CD4-positive, alpha-beta memory T cell (primary cell): ENCODE measurements at places on chromosomes 3 and 15.

DNA sequence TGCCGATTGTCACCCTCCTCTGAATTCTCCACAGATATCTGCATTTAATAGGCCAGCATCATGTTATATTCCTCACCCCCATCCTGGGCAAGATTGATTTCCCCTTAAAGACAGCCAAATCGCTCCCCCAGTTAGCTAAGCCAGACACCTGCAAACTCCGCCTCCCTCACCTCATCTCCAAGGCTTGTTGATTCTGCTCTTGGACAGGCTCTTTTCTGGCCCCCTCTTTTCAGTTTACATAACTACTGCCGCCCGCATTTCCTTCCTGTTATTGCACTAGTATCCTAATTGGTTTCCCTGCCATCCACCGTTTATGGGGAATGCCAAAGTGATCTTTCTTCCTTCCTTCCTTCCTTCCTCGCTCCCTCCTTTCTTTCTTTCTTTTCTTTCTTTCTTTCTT lies 214.7 kb upstream of the MRPL3 start:
- no peak for DNase-seq

GRCh38 chr15:85581495-85581894 lies 201.1 kb downstream of the AKAP13 start:
- DNase-seq, result peak; percentile 57

DNA sequence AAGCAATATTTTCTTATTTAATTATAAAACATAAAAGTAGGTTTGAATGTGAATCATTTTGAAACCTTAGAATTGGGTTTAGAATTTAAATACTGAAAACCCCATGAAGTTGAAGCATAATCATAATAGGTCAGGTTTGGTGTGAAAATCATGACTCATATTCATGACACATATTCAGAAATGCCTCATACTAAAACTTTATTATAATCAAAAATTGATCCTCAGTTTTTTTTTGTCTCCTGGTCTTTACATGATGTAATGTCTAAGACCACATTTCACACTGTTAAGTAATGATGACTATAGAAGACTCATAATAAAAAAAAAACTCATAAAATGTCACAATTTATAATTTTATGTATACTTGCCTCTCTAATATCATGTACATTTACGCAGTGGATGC lies 190.4 kb downstream of the FOXP1 start:
- DNase-seq, result no peak

DNA sequence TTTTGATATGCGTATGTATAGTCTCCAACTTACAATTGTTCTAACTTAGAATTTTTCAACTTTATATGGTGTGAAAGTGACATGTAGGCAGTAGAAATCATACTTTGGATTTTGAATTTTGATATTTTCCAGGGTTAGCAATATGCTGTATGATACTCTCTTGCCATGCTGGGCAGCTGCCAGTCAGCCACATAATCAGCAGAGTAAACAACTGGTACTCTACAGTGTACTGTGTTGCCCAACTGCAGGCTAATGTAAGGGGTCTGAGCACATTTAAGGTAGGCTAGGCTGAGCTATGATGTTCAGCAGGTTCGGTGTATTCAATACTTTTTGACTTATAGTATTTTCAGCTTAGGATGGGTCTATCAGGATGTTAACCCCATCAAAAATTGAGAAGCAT lies 52.0 kb upstream of the RYK start:
- no peak for DNase-seq

DNA sequence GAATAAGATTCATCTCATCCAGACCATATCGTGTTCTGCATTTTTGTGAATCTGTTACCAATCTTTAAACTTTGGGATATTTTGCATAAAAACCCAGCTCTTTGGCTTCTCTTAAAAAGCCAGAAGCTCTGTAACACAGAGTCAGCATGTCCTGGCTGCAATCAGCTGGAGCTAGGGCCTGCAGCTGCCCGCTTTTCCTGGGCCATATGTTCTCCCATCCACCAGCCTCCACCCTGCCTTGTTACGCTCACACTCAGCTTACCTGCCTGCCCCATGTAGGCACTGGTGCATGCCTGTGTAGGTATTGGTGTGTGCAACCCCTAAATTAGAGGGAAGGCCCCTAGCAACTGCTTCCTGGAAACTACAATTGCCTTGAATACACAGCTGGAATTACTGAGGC lies 48.2 kb downstream of the CRYGS start:
- no peak for DNase-seq

DNA sequence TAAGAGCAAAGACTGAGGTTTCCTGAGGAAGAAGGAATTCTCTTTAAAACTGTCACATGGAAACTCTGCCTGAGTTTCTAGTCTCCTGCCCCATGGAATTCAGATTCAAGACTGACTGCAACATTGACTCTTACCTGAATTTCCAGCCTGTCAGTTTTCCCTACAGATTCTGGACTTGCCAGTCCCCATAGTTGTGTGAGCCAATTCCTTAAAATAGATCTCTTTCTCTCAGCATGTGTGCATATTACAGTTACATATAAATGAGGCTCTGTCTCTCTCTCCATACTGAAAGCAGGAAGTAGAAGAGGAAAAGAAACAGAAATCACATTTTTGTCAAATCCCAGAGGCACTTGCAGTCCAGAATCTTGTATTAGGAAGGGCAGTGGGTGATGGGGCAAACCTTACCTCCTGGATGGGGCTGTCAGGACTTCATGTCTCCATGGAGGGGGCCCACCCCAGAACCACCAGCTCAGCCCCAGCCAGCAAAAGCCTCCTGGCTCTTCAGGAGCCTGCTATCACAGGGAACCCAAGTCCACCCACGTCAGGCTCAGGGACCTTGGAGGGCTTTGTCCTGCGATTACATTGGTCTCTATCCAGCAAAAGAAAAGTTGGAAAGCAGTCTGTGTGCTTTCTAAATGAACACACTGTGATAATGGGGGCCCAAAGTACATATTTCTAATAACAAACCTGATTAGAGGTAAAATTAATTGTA lies 18.8 kb upstream of the GOLGA8J start:
- no peak for DNase-seq

GRCh38 chr3:68378631-68379030 lies 553.7 kb downstream of the TAFA4 start:
- no peak for DNase-seq

DNA sequence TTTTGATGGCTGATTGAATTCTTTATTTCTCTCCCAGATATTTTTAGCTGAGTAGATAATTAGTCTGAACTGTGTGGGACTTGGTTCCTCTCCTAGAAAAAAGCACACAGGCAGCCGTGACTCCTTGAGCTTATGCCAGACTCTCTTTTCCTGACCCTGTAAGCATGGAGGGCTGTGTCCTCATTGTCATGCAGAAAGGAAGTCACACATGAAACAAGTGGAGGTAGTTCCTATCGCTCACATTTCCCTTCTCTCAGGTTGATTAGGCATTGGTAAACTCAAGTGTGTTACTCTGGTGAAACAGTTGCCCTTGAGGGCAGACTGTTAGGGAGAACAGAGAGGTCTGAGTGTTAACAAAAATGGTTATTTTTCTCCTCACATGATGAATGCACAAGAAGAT lies 6.3 kb upstream of the RTP4 start:
- no peak for DNase-seq

GRCh38 chr15:45228931-45229330 lies 23.1 kb upstream of the SLC28A2 start:
- no peak for DNase-seq

DNA sequence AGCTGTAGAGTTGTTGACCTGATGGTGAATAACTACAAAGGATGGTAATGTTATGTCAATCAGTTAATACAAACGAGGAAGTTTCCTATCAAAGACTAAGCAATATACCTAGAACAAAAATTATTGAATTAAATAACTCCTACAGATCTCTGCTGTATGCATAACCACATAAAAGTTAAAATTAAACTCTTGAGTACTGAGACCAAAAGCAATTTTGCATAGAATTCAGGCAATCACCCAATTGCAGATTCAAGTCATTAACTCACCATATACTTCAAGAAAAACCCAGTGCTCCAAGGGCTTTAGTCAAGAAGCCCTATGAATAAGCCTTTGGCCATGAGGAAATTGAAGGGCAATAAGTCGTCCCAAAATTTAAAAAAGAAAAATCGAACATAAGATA lies 518.8 kb downstream of the MECOM start:
- no peak for DNase-seq

GRCh38 chr3:29512641-29513040 lies 231.8 kb downstream of the RBMS3 start:
- DNase-seq, result no peak

GRCh38 chr15:56812221-56812620 lies 78.9 kb upstream of the ZNF280D start:
- DNase-seq, result no peak

DNA sequence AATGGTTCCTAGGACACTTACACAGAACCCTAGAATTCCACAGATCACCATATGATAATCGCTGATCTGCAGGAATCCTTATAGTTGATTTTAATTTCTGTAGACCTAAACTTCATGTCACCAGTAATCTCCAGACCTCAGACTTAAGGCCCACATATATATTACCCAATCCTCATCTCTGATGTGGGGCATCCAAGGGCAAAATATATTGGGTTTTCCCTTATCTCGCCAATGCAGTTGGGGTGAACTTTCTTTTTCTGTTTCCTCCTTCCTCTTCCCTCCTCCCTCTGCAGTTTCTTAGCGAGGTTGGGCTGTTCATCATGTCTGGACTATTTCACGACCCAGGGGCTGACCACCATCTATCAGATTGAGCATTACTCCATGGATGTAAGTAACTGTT lies 230.2 kb downstream of the P3H2 start:
- no peak for DNase-seq

DNA sequence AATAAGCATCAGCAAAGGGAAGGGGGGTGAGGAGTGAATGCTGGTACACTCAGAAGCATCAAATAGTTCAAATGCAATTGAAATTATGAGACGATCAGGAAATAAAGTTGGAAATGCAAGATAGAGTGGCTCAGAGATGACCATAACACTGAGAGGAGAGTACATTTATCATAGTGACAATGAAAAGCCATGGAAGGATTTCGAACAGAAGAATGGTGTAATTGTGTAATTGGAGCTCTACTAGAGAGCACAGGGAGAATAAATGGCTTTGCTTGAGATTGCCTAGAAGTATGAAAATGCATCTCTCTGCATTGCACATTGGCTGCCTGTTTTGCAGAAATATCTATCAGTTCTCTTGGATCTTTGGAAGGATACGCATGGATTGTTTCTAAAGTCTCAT lies 163.3 kb downstream of the TP63 start:
- DNase-seq, result no peak

DNA sequence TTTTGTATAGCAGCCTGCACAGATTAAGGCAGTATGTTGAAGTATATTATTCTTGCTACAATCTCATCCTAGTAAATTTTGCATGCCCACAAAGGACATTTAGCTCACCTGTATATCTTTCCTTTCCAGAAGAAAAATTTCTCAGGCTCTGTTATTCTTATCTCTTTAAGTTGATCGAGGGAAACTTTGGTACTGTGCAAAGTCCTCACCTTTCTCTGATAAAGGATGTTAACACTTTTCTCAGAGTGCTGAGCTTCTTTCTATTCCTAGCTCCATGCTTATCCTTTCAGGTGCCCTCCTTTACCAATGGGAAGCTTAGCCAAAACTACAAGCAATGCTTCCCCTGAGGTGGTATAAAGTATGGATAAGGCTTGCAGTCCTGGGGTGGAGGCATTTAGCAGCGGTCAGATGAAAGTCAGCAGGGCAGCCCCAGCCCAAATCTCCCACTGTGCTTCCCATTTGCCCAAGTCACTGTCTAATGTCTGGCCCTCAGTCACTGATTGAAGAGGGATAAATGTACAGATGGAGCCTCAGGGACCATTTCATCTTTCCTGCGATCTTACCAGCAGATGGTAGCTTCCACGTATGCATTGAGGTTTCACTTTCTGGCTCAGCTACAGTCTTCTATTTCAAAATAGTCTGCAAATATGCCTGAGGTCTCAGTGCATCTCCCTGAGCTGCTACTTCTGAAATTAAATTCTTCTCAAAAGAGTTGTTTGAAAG lies 127.8 kb upstream of the P2RY1 start:
- DNase-seq, result no peak

GRCh38 chr3:69339760-69340159 lies 46.1 kb downstream of the FRMD4B start:
- DNase-seq, result no peak

GRCh38 chr15:60507596-60508424 lies 28.9 kb upstream of the ICE2 start:
- DNase-seq, result peak; percentile 77

DNA sequence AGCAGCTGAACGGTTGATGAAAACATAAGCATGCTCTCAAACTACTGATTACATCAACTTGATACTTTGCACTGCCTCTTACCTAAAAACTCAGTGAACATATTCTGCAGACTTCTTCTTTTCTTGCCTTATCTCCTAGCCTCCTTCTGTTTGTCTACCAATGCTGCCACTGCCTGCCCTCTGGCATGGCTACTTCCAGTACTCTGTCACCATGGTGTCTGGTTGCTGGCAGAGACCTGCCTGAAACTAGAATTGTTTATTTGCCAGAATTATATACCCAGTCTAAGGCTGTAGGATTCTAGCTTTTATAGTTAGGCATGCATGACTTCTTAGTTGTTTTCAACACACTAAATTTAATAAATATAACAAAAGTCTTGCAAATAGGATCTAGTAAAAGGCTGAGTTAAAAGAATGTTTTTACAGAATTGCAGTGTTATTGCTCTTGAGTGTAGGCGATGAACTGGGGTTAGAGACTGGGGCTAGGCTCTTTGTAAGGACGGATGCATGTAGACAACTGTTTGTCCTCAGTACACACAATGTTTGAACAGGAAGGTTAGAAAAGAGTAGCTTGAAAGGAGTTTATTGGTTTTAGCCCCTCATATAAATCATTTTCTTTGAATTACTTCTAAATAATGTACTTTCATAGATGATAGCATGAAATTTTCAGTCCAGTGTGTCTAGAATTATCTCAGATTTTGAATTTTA lies 116.3 kb downstream of the KCNAB1 start:
- no peak for DNase-seq

DNA sequence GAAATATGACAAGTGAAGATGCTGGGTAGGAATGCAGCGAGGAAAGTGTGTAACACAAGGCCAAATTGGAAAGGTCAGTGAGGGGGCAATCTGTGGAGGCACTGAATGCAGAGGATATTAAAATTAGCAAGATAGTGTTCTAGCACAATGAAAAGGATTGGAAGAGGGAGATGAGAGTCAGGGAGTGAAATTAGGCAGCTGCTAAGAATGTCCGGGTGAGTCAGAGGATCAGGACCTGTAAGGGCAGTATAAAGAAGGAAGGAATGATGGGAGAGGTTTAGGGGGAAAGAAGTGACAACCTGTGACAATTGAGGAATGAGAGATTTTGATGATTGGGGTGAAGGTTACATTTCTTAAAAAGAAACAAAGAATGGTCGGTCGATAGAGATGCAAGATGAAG lies 103.5 kb downstream of the UBE3A start:
- DNase-seq, result no peak

DNA sequence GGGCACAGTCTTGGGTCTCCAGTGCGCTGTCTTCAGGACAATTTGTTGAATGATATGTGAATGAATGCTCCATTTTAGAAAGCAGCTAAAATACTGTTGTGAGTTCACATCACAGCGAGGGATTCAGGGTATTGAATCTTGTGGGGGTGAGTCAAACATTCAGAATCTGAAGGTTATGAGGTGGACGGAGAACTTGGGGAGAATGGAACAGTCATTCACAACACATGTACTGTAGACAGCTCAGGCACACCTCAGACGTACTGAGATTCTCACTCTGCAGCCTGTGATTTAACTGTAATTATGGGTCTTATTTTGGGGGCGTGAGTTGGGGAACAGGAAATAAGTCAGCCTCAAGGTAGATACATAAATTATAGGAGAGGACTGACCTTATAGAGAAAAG lies 13.9 kb downstream of the CRYBG3 start:
- DNase-seq, result no peak
